ENCODE measurements at places on chromosomes 2 and 18. TPM values are rescaled to one million over a fixed set of nuclear protein-coding genes. Genes with fewer than 3 reads are reported as not detected.

SLC16A14 gene
- total RNA-seq: not detected

DNA sequence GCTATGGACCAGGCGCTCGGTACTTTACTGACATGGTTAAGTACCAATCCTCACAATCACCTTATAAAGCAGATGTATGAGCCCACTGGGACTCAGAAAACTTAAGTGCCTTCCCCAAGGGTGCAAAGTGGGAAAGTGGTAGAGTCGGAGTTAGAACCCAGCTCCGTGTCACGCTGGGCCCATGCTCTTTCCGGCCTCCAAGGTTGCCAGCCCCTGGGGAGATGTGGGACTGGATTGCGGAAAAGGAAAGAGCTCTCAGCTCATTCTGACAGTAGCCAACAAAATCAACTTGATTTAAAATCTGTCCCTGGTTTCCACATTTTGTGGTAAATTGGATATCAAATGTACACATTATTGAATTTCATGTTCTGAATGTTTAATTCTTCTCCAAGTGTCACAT is 403.8 kb downstream of the DCDC2C start:
- no peaks in the 10 kb centered on the region for H3K36me3 ChIP-seq
- no peak overlapping the region for H3K4me3 ChIP-seq
- no peaks in the 10 kb centered on the region for H3K27me3 ChIP-seq
- no peaks in the 10 kb centered on the region for H3K4me1 ChIP-seq
- no peak for DNase-seq
- no peak overlapping the region for H3K27ac ChIP-seq

DNA sequence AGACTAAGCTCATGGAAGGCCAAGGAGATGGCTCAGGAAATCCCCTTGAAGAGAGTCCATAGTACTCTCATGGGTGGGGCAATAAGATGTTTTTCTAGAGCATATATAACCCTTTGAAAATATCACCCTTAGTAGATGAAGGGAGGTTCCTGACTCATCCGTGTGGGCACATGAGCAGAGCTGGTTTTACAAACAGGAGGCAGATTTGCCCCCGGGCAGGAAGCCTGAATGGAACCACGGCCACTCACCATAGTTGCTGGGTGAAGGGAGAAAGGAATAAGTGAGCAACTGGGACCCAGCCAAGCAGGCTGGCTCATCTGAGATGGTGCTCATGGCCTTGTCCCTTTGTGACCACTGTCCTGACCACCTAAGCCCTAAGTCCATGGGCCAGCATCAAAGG is 29.0 kb upstream of the MAPRE3 start:
- H3K36me3 ChIP-seq: no peaks in the 10 kb centered on the region
- peaks cover 19% of the 10 kb centered on the region for H3K27me3 ChIP-seq
- H3K4me1 ChIP-seq: no peaks in the 10 kb centered on the region
- DNase-seq: peak; percentile 22

GPR35 gene
- total RNA-seq: 0.25 TPM

- H3K4me3 ChIP-seq: no peak overlapping the region
- no peaks in the 10 kb centered on the region for H3K36me3 ChIP-seq
- no peaks in the 10 kb centered on the region for H3K27me3 ChIP-seq
- no peak overlapping the region for H3K27ac ChIP-seq
- DNase-seq: no peak
Measured at GRCh38 chr18:57869221-57869620, 66.1 kb upstream of the ATP8B1 start.

DNA sequence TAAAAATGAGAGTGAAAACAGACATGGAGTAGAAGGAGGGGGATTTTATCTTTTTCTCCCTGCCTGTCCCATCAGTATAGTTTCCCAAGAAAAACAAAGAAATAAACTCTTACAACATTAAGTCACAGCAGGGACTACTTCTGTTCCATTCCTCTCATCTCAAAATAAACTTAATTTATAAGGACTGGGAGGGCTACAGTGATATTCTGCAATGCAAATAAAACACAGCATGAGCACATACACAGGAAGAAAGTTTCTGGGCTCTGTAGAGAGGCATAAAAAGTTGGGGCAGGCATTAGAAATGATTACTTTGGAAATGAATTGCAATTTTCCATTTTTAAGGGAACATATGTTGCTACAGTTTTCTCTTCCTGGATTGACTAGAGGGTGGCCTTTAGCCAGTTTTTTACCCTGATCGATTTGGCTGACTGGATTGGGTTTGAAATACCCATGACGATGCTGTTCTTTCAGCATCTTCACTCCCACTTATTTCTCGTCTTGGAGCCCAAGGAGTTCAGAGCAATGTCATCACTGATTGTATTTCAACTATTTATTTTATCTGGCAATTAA is 157.1 kb downstream of the ACTR3 start:
- DNase-seq: no peak
- no peaks in the 10 kb centered on the region for H3K27me3 ChIP-seq
- H3K4me3 ChIP-seq: no peak overlapping the region
- H3K36me3 ChIP-seq: no peaks in the 10 kb centered on the region
- no peak overlapping the region for H3K27ac ChIP-seq

GRCh38 chr2:164044622-164045021 is 308.8 kb upstream of the FIGN start:
- no peaks in the 10 kb centered on the region for H3K4me1 ChIP-seq
- H3K27me3 ChIP-seq: no peaks in the 10 kb centered on the region
- DNase-seq: peak; percentile 6

KIF5C gene
- 0.13 TPM for total RNA-seq

DNA sequence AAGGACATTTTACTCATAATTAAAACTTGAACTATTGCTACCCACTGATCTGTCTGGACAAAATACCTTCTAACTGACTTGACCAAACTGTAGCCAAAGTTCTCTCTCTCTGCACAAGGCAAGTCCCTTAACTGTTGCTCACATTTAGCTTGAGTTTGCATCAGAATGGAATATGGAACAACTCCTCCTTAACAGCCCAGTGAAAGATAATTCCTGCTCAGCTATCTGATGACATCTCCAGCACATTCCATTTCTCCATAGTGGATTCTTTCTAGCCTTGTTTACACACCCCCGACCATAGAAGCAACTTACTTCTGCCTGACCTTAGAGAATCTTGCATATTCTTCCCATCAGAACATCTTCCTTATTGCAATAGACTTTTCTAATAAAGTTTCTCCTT is 317.2 kb upstream of the CDH2 start:
- H3K27me3 ChIP-seq: no peaks in the 10 kb centered on the region
- peak; percentile 82 for DNase-seq
- no peaks in the 10 kb centered on the region for H3K36me3 ChIP-seq
- peak overlapping the region; percentile 73 for H3K27ac ChIP-seq

GRCh38 chr18:27778925-27779324 is 398.0 kb downstream of the CDH2 start:
- no peak overlapping the region for H3K27ac ChIP-seq
- peaks cover 15% of the 10 kb centered on the region for H3K27me3 ChIP-seq
- no peak for DNase-seq

DNA sequence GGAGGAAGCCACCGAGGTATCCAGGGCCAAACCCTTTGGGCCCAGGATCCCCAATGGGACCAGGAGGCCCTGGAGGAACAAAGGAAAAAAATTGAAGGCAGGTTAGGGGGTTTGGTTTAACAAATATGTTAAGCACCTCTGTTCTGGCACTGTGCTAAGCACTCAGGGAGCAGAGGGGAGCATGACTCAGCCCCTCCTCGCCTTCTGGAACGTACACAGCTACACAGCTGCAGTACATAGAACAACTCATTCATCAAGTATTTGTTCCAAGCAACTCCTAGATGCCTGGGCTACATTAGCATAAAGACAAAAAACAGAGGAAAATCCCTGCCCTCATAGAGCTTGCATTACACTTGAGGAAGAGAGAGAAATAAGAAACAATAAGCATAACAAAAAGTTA is 153.6 kb downstream of the COL4A4 start:
- no peaks in the 10 kb centered on the region for H3K36me3 ChIP-seq
- H3K4me1 ChIP-seq: peaks cover 3% of the 10 kb centered on the region
- no peak overlapping the region for H3K27ac ChIP-seq
- H3K27me3 ChIP-seq: no peaks in the 10 kb centered on the region

GRCh38 chr2:181946444-181947127 is 39.1 kb upstream of the PPP1R1C start:
- H3K27me3 ChIP-seq: no peaks in the 10 kb centered on the region
- peaks cover 19% of the 10 kb centered on the region for H3K4me1 ChIP-seq
- no peaks in the 10 kb centered on the region for H3K36me3 ChIP-seq

C1D gene
- 48.3 TPM for total RNA-seq

DNA sequence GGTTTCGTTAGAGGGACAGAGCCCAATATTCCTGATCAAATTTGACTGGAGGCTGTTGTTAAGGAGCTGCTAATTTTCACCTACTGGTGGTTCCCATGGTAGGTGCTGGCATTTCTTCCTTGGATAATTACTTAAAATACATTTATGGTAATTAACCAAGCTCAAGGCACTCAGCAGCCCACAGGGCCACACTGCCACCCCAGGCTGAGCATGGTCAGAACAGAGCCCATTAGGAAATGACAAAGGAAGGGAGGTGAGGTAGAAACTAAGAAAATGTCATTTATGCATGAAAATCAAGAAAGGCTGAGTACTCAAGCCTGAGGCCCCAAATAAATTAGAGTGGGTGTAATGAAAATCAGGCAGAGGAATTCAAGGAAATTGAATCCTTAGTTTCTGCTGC is 510.2 kb upstream of the GYPC start:
- no peak for DNase-seq
- H3K27me3 ChIP-seq: no peaks in the 10 kb centered on the region
- no peaks in the 10 kb centered on the region for H3K4me1 ChIP-seq

- DNase-seq: peak; percentile 52
- H3K36me3 ChIP-seq: no peaks in the 10 kb centered on the region
- H3K27me3 ChIP-seq: no peaks in the 10 kb centered on the region
- H3K4me1 ChIP-seq: peaks cover 21% of the 10 kb centered on the region
- H3K4me3 ChIP-seq: no peak overlapping the region
- peak overlapping the region; percentile 76 for H3K27ac ChIP-seq
Measured at GRCh38 chr2:19818039-19818438, 83.7 kb downstream of the TTC32 start.

DYSF gene
- not detected for total RNA-seq

- DNase-seq: no peak
- no peaks in the 10 kb centered on the region for H3K4me1 ChIP-seq
- no peak overlapping the region for H3K4me3 ChIP-seq
- no peaks in the 10 kb centered on the region for H3K36me3 ChIP-seq
- H3K27ac ChIP-seq: no peak overlapping the region
Measured at GRCh38 chr2:51579412-51579811, 547.5 kb upstream of the NRXN1 start.

DNA sequence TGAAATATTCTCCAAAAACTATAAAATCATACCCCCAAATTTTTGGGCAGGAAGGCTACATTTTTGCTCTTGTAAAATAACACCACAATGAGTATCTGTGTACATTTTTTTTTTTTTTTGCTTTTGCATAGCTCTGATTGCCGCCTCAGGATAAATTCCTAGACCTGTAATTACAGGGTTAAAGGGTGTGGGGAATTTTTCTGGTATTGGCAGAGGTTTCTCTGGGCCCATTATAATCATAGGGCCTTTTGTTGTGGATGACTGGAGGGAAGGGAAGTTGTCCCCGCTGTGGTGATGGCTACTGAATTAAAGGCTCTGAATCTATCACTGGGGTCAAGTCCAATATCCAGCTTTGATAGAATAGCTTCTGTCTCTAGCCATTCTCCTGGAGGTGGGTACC is 26.6 kb downstream of the CCDC195 start:
- no peaks in the 10 kb centered on the region for H3K36me3 ChIP-seq
- no peaks in the 10 kb centered on the region for H3K4me1 ChIP-seq
- no peak overlapping the region for H3K27ac ChIP-seq
- H3K4me3 ChIP-seq: no peak overlapping the region
- H3K27me3 ChIP-seq: no peaks in the 10 kb centered on the region

CXCR2 gene
- not detected for total RNA-seq

CD28 gene
- total RNA-seq: 0.11 TPM

PTH2R gene
- not detected for total RNA-seq

DNA sequence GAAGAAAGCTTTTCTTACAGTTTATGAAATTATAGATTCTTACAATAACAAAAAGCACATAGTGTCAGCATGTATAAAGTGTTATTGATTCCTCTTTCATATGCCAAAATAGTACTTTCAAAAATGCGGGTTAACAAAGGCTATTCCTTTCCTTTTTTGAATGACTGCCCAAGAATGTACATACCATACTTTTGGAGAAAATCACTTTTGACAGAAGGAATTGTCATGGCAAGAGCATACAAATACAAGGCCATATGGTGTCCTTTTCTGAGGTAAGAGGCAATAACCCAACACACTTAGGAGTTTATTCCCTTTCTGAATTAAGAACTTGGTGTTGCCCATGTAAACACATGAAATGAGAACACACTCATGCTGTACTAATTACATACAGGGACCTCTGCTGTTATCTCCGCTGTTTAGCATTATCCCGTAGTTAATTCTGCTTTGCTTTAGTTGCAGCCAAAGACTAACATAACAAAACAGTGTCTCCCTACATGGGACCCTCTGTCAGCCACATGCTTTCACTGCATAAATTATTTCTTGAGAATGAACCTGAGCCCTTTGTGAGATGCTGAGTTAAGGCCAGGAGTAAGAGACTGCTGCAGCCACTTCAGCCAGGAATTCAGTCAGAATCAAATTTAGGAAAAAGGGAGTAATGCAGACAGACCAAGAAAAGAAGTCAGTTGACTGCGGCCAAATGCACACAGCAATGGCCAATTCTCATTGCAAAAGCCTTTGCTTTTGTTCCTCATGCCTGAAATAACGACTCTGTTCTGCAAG is 67.0 kb downstream of the CDH2 start:
- peak overlapping the region; percentile 5 for H3K27ac ChIP-seq
- peak; percentile 13 for DNase-seq
- H3K27me3 ChIP-seq: no peaks in the 10 kb centered on the region

DNA sequence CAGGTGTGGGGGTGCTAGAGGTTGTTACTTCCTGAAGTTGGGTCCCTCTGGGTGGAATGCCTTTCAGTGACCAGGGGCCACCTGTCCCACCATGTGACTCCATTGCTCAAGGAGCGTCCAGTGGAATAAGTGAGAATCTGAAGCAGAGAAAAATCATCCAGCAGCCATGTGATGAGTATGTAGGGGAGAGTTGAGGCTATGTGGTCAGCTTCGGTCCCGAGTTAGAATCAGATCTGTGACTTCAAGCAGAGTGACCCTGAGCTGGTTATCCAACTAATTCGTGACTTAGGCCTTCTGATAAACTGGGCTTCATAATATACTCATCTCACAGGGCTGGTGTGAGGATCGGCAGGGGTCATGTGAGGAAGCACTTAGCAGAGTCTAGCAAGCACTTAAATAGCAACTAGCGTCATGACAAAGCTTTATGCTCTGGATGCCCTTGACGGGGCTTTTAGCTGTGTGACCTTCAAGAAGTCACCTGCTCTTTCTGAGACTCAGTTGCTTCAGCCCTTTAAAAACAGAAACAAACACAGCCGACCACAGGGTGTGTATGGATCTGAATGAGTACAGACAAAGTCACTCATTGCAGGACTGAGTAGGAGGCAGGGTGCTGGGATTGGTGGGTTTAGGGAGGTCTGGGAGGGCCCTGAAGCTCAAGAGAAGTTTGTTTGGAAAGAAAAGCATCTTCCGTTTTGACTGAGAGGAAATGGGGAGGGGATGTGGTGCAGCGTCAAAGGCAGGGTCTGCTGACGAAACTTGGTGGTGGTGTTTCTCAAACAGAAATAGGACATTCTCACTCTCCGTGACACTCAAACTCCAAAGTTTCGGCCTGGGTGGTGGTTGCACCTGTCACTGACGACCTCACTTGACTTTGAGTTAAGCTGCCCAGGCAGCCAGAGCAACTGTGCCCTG is 264.0 kb upstream of the CXCR4 start:
- no peak for DNase-seq
- no peaks in the 10 kb centered on the region for H3K27me3 ChIP-seq
- no peak overlapping the region for H3K4me3 ChIP-seq
- no peaks in the 10 kb centered on the region for H3K4me1 ChIP-seq
- H3K27ac ChIP-seq: no peak overlapping the region

- H3K4me1 ChIP-seq: no peaks in the 10 kb centered on the region
- DNase-seq: peak; percentile 3
- no peak overlapping the region for H3K27ac ChIP-seq
- H3K27me3 ChIP-seq: no peaks in the 10 kb centered on the region
- no peaks in the 10 kb centered on the region for H3K36me3 ChIP-seq
- no peak overlapping the region for H3K4me3 ChIP-seq
Measured at GRCh38 chr2:212328136-212328535, 210.5 kb downstream of the ERBB4 start.

PXDN gene
- total RNA-seq: 291 TPM

All from GM23248 (cell line).